ENCODE measurements at places on chromosomes 13 and 19. TPM values are rescaled to one million over a fixed set of nuclear protein-coding genes. Genes with fewer than 3 reads are reported as not detected.

The LRG1 gene
- total RNA-seq, result 0.35 TPM

The DENND1C gene
- total RNA-seq, result 0.94 TPM

The IZUMO2 gene
- total RNA-seq, result not detected

The VMAC gene
- total RNA-seq, result 0.87 TPM

The FBXO17 gene
- total RNA-seq, result 21.6 TPM

The CRX gene
- not detected for total RNA-seq

The CYP4F2 gene
- total RNA-seq, result not detected

The CEACAM18 gene
- total RNA-seq, result not detected

GRCh38 chr13:101474419-101474957 lies 22.0 kb downstream of the ITGBL1 start:
- DNase-seq, result no peak

GRCh38 chr19:3809881-3810707 lies 23.9 kb upstream of the MATK start:
- DNase-seq, result no peak

DNA sequence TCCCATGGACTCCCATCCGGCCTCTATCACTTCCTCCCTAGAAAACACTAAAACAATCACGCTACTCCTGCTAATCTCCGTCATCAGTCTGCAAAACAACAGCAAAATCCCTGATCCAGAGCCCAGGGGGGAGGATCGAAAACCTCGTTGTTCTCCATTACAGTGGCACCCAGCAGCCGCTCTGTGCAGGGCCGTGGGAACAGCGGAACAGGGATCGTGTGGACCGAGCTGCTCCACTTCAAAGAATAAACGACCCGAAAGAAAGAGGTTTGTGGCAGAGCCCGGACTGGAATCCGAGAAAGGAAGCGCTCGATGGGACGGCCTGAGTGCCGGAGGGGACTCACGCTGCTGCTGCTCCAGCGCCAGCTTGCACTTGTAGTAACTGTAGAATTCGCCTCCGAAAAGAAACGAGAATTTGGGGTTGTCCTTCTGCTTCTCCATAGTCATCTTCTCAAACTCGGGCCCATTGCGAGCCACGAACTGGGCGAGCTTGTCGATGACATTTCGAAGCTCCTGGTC lies 652 bp downstream of the CHERP start:
- no peak for DNase-seq

DNA sequence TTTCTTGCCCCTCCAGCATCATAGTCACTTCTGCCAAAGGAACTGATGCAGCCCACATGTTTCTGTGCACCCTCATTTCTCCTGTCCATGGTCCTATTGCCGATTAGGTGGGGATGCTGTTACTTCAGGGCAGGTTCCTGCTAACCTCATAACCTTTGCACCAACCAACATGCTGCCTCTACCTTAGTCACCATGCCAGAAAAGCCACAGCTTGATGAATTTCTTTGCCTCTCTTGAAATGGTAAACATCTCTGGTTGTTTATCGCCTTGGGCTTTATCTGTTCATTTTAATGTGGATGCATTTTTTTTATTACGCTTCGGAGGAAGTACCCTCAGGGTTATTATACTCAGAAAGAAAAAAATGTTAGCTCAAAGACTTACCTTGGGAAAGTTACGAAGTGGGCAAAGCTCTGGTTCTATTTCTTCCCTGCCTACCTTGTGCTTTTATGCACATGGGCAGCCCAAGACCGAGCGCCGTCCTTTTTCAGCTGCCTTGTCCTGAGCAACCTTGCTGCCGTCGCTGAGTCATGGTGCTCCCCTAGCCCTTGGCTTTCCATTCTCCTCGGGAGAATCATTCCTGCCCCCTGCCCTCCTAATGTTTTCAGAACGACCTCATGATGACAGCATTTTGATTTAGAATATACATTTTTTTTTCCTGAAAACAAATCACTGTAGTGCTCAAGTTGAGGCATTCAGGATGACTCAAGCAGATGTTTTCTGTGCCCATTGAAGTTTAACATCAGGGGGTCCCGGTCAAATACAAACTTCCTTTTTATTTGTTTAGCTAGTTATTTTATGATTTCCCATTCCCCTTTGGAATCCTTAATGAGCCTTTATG lies 280.0 kb downstream of the SHISA2 start:
- DNase-seq, result no peak

- no peak for DNase-seq
These were observed 16.2 kb downstream of the TEX29 start for GRCh38 chr13:111336666-111337065.

DNA sequence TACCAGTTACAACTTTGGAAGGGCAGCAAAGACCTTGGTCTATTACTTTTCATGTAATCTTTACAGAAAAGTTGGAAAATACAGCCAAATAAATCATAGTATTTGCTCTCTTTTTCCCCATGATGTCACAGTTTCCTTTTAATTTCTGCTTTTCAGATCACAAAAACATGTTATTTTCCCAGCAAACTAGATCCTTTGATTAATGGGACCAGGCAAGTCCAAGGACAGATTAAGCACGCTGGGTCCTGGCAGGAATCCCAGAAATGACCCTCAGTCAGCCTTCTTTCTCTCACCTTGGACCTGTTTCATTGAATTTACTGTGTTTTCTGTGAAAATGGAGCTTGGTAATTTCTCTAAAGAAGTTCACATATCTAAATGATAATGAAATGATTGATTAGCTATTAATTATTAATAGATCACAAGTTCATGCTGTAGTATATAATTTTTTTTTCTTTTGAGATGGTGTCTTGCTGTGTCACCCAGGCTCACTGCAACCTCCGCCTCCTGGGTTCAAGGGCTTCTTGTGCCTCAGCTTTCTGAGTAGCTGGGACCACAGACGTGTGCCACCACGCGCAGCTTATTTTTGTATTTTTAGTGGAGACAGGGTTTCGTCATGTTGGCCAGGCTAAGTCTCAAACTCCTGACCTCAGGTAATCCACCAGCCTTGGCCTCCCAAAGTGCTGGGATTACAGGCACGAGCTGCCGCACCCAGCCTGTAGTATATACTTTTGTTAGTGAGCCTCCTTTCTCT lies 16.0 kb downstream of the SPATA13 start:
- no peak for DNase-seq

GRCh38 chr13:110546926-110547325 lies 14.6 kb downstream of the RAB20 start:
- DNase-seq, result peak; percentile 82

DNA sequence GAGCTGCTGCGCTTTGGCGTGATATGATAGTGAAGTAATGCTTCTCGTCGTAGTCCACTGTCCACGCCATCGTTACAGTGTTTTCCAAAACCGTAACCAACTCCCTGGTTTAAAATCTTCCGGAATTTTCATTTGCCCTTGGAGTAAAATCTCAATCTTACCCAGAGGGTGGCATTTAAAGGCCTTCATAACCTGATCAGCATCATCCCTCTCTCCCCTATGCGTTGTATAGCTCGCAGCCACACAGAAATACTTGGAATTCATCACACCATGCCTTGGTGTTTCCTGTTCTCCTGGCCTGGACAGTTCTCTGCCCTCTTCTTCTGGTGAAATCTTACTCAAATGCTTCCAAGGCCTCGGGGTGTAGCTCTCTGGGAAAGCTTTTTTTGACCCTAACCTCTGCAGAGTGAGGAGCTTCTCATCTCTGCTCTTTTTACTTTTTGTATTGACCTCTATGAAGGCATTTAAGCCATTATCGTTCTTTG lies 839 bp downstream of the MPHOSPH8 start:
- no peak for DNase-seq

GRCh38 chr19:38877781-38878574 lies at the start of gene RINL:
TSS of gene RINL (minus strand) at chr19:38878275. CDS start at chr19:38876742, 1,533 bp downstream.
- no peak for DNase-seq

DNA sequence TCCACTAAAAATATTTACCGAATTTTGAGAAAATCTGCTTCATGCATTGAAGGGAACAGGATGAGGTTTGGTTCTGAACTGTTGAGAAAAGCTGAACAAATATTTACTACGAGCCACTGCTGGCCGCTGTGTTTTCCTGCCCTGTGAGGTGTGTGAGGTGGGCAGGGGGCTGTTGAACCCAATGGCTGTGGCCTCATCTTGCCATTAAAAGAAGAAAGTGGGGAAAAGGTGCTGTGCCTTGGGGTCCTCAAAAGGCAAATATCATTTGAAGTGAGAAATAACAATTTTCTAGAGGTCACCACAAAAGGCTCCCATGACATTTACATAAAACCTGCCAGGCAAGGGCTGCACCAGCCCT lies 44.7 kb downstream of the KLF2 start:
- DNase-seq, result no peak

GRCh38 chr13:35724446-35724845 lies 248.0 kb upstream of the MAB21L1 start:
- no peak for DNase-seq

GRCh38 chr19:46812977-46813838 lies 24.8 kb upstream of the SLC1A5 start:
- DNase-seq, result no peak

- no peak for DNase-seq
These were observed 715.3 kb downstream of the OLFM4 start for GRCh38 chr13:53743906-53744305.

DNA sequence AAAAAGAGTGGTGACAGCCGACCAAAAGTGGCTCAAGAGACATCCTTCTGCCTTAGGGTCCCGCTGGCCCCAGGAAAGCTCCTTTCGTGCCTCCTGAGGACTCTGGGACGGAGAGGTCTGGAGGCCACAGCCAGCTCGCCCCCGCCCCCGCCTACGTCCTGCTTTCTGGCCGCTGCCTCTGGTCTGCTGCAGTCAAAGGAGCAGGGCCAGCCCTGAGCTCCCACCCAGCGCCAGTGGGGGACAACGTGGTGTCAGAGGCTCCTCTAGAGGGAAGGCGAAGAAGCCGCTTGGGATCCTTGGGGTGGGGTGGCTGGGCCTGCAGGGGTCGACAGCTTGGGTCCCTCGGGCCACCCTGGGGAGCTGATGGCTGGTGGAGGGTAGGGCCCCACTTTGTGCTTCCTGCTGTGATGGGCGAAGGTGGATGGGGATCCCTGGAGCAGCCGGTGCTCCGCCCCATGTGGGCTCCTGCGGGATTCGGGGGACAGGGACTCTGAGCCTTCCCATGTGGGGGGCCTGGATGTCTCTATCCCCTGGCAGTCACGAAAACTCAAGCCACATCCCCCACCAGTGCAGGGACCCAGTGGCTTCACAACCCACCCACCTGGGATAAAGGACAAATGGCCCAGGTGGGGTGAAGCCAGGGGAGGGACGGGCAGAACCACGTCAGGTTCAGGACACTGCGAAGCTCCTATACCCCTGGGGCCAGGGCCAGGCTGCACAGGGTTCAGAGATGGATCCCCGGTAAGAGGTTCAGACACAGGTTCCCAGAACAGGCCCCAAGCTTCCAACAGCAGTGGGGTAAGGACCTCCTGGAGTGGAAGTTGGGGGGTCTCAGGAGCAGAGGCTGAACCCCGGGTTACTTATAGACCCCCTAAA lies 9.0 kb upstream of the DIRAS1 start:
- no peak for DNase-seq

- no peak for DNase-seq
These were observed 162.2 kb downstream of the KDM4B start for GRCh38 chr19:5131031-5131505.

GRCh38 chr13:104847922-104848321 lies 1687.5 kb downstream of the EFNB2 start:
- DNase-seq, result no peak

DNA sequence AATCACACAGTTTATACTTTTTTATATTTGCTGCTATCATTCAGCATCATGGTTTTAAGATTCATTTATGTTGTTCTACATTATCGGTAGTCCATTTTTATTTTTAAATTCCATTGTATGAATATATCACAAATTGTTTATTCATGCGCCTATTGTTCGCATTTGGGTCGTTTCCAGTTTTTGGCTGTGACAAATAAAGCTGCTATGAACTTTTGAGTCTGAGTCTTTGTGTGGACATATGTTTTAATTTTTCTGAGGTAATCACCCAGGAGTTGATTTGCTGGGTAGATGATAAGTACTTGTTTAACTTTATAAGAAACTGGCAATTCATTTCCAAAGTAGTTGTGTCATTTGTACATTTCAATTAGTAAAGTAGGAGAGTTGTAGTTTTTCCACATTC lies 74.2 kb upstream of the CSNK1A1L start:
- no peak for DNase-seq

DNA sequence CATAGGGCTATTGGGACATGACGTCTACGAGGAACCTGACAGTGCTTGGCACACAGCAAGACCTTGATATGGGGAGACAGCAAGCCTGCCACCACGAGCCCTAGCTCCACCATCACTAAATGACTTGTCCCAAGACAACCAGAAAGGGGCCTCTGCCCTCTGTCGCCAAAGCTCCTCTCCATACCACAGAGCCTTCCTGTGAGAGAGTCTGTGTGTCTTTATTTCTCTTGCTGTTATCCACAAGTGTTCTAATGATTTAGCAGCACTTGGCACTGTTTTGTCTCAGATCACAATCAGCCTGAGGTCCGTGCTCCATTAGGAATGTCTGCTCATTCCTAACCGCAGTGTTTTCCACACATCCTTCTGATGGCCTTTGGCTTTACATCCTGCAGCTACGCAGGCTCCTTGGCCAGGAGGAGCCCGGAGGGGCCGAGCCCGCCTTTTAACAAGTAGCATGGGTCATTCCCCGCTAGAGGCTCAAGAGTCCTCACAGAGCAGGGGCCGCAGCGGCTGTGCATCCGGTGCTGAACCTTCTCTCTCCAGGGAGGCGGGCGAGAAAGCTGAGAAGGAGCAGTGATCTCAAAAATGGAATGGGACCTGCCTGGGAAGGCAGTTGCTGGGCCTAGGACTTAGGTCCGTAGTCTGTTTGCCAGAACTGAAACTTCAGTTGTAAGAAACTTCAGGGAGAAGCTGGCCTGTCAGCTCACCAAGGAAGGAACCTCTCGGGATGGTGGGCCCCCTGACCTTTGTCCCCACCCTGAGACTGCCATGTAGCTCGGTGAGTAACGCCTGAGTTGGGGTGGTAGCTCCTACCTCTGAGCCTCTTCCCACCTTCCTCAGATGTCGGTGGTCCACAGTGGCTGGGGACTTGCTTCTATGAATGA lies 61.1 kb upstream of the HMGB1 start:
- no peak for DNase-seq

GRCh38 chr13:35496006-35496405 lies 19.5 kb upstream of the MAB21L1 start:
- no peak for DNase-seq

DNA sequence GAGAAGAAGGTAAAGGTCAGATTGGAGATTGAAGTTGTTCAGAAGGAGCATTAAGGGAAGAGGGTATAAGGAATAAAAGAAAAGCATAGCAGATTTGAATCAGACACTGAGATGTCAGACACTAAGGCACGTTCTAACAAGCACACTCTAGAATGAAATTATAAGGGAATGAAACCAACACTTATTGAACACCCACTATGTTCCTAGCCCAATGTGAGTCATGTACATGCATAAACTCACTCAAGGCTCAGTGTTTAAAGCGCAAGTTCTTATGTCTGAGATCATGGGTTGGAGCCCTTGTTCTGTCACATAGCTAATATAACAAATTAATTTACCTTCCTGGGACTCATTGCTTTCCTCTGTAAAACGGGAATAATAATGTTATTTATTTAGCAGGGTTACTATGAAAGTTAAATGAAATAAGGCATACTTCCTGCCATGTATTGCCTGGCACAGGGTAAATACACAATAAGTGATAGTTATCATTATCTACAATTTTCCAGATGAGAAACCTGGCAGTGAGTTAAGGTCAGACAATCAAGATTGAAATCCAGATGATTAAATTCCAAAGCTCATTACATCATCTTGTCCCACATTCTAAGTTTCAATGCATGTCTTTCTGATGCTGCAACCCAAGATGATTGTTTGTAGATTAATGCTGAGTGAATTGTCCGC lies 68.3 kb upstream of the DACH1 start:
- DNase-seq, result no peak

GRCh38 chr13:86788616-86789015 lies 882.6 kb upstream of the SLITRK5 start:
- DNase-seq, result no peak

- DNase-seq, result no peak
These were observed 6.3 kb downstream of the MYADM start for GRCh38 chr19:53873773-53874605.

All from epithelial cell of proximal tubule (primary cell).